Stimulated activated CD4-positive, alpha-beta T cell treated with anti-CD3 and anti-CD28 coated beads, Interleukin-4, amount 100 ng/mL, for 48 hours (primary cell): ENCODE measurements at places on chromosomes 1 and 21.

DNA sequence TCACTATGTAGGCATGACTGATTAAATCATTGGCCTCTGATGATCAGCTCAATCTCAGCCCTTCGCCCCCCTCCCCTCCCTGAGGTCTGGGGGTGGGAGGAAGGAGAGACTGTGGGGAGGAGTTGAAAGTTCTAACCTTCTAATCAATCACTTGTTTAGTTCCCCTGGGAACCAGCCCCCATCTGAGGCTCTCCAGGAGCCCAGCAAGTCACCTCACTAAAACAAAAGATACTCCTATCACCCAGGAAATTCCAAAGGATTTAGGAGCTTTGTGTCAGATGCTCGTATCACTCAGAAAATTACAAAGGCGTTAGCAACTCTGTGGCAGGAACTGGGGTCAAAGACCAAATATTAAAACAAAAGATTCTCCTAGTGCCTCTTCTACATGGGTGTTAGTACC is 21.6 kb downstream of the SYF2 start:
- DNase-seq, result no peak

DNA sequence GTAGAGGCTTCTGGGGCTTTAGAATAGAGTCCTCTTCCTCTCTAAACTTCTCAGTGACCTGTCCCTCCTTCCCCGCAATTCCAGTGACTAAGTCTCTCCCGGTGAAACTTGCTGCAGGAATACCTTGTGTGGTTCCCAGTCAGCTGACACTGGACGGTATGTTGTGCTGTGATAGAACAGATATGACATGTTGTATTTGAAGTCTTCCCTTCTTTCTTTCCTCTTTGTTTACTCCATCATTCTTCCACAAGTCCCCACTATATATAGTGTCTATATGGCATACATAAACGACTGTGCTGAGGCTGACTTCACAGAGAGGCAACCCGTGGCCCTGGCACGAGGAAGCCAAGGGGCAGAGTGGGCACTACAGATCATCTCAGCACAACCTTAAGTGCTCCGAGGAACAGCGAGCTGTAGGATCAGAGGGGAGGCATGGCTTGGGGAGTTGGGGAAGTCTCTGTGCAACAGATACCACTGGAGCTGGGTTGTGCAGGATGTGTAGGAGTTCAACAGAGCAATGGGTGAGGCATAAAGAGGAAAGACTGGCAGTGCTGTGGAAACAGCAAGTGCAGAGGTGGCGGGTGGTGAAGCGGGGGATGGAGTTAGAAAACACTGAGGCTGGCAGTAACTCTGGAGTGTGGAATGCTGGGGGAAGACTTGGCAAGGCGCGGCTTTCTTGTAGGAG is 237.8 kb downstream of the TRABD2B start:
- DNase-seq, result no peak

DNA sequence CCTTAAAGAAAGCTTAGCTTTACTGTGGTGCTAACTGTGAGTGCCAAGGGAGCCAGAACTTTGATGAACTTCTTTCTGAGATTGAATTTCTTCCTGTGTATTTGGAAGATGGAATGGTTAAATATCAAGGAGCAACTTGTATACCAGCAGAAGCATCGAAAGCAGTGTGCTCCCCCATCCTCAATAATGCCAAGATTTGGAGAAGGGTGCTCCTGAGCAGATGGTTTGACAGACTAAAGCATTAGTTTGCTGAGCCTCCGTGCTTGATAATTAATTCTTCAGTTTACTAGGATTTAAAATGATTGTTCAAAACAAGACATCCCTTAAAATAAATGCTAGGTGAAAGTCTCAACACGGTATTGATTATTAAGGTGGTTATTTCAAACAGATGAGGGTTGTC is 42.4 kb upstream of the AKT3 start:
- no peak for DNase-seq

GRCh38 chr1:26327956-26328362 is 10.2 kb downstream of the CD52 start:
- no peak for DNase-seq

DNA sequence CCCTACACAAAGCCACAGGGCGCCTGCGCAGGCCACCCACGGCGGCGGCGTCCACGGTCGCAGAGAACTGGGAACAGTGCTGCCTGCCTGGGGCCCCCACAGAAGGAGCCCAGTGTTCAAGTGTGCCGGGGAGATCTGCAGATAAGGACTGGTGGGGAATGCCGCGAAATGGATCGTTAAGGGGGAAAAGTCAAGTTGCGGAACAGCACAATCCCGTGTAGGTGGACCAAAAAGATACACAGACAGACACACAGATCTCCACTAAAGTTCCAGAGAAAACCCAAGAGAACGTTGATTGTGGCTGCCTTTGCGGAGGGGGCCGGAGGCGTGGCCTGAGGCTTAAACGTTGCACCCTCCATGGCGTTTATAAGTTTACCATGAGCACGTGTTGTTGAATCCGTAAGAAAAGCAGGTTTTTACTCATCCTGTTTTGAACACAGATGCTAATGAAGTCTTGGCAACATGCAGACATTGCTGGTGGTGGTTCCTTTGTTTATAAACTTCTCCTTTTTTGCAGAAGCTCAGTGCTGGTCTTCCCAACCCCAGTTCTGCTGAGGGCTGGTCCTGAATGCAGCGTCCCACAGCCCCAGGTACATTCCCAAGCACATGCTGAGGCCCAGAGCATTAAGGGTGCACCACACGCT is 4.1 kb downstream of the SPATC1L start:
- DNase-seq, result no peak

- no peak for DNase-seq
Observed at GRCh38 chr1:81681114-81681513, 119.6 kb upstream of the ADGRL2 start.

DNA sequence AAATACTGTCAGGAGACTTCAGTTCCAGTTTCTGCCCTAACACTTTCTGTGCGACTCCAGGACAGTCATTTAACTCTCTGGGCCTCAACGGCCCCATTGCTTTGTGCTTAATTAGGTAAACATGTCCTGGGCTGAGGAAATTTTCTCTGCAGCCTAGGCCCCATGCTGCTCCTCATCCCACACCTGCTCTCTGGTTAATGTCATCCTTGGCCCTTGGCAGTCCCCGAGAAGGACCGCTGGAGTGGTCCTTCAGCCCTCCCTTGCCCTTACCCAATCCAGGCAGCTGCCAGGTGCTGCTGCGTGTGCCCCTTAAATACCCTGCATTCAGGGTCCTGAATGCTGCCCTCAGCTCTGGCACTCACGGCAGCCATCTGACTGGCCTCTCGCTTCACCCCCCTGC is 18.7 kb downstream of the UBL4B start:
- no peak for DNase-seq

DNA sequence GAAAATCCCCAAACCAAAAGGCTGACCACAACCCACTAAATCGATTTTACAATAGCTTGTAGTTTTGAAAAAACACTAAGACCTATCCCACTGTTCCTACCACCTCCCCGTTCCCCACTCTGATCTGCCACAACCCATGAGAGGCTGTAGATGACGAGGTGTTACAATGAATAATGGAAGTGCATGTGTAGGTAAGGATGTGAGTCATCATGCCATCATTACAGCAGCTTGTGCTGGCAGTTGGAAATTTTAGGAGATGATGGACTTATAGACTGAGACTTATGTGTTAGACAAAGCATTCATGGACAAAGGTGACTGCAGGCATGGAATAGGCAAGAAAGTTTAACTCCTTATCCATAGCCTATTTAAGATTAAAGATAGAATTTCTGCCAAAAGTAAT is 184.7 kb upstream of the CACYBP start:
- DNase-seq, result no peak

GRCh38 chr1:66761221-66761620 is 9.0 kb downstream of the DYNLT5 start:
- DNase-seq, result no peak

- no peak for DNase-seq
Observed at GRCh38 chr1:86016076-86016759, 140.4 kb downstream of the COL24A1 start.

- peak; percentile 35 for DNase-seq
Observed at GRCh38 chr1:182615468-182616129, 11.4 kb upstream of the RGS16 start.

GRCh38 chr1:64653466-64653865 is 91.4 kb upstream of the RAVER2 start:
- DNase-seq, result no peak
